BJ (cell line): ENCODE measurements at places on chromosomes 2 and 18.

GRCh38 chr2:34523958-34524514 is 924.9 kb upstream of the FAM98A start:
- DNase-seq: no peak

GRCh38 chr2:74550231-74550630 is 3.5 kb downstream of the LOXL3 start:
- no peak for DNase-seq

- DNase-seq: no peak
Observed at GRCh38 chr2:138652378-138652777, 127.8 kb downstream of the NXPH2 start.

GRCh38 chr2:121664086-121664485 is 14.8 kb upstream of the CLASP1 start:
- no peak for DNase-seq

DNA sequence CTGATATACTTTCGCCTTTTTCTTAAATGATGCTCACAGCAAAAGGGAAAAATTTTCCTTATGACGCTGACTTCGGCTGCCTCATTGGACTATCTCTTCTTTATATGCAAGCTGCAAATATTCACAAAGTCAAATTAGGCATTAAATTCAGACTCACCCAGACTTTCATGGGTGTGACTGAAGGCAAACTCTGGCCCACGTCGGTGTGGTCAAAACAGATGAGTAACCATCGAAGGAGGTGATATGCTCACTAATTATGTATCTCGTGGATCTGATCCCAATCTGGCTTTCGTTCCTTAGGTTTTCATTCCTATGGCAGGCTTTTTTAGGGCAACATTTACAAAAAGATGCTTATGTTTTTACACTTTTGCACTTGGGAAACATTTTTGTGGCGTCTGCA is 36.6 kb downstream of the FAM124B start:
- no peak for DNase-seq

DNA sequence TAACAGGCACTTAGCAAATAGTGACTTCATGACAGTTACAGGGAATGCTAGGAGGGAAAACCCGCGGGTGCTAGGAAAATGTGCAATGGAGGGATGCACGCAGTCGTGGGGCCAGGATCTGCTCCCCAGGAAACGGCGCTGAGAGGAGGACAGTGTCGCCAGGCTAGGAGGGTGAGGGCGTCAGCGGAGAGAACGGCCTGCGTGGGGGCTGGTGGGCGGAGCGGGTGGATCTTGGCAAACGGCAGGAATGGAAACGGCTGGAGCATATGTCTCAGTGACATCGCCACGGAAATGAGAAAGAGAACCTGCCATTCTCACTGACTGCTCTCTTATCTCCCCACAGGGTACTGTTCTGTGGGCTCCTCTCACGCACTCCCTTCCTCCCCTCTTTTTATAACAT is 478.5 kb upstream of the ID2 start:
- DNase-seq: no peak

DNA sequence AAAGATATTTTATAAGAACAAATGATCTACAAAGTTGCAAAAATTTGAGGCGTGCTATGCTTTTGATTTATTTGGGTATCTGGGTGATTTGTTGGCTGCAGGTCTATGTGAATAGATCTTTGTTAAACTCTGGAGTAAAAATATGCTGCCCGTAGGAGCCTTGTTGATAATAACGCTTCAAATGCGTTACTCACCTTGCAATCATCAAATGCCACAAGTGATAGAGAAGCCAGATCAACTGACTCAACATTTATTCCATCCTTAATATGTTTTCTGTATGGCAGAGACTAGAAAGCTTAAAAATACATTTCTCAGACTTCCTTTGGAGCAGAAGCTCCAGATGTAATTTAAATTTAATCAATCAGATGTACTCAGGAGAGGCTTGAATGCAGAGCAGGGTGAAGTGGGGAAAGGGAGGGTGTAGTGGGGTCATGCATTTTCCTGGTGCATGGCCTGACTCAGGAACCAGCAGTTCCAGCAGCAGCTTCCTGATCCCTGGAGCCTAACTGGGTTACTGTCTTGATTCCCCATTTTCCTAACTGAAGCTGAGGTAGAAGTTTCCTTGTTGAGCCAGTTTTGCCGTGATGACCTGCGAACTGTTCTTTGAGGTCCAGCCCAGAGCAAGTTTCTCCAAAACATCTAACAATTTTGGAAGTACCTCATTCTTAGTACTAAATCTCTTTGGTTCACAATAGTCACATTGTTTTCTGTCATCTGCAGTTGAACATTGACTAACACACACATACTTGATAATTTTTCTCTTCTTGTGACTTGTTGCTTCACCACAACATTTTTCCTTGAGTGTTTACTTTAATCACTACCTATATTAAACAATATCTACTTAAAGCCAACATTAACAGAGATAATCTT is 284.7 kb upstream of the CWC22 start:
- DNase-seq: no peak

GRCh38 chr2:218217360-218218267 is 625 bp downstream of the ARPC2 start:
- DNase-seq: no peak

GRCh38 chr2:46942143-46942526 is 26.5 kb upstream of the MCFD2 start:
- no peak for DNase-seq

DNA sequence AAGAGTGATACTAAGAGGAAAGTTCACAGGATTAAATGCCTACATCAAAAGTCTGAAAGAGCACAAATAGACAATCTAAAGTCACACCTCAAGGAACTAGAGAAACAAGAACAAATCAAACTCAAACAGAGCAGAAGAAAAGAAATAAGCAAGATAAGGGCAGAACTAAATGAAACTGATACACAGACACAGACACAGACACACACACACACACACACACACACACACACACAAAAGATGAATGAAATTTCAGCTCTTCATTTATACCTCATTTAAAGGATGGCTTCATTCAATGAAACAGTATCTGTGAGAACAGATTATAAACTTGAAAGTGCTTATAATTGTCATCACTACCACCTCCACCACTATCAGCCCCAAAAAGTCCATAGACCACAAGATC is 428.9 kb downstream of the MBD2 start:
- DNase-seq: no peak

- peak; percentile 29 for DNase-seq
Observed at GRCh38 chr2:159262226-159262625, 24.3 kb downstream of the WDSUB1 start.

GRCh38 chr2:188966079-188966571 is 8.0 kb upstream of the COL3A1 start:
- no peak for DNase-seq

GRCh38 chr18:34806527-34806926 is 96.4 kb downstream of the DTNA start:
- no peak for DNase-seq

DNA sequence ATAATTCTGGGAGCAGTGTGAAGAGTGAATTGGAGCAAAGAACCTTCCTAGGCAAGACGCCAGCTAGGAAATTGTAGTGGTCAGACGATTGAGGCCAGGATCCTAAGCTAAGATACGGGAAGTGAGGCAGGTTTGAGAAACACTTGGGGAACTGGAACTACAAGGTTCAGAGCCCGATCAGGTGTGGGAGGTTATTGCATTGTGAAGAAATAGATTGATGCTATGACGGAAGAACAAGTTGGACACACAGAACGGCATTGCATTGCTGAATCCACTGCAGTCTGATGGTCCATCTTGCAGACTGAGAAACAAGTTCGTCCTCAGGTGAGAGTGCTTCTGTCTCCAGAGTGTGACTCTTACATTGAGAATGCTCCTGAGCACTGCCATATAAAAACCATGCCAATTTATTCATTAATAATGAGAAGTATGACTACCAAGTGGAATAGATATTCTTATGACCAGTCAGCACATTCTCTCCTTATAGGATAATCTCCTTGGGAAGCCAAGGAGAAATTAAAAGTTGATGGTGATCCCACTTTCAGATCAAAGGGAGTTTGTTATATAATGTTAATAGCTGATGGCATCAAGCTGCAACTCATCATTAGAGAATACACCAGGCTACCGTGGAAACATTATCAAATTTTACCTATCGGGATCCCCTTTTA is 30.9 kb downstream of the ANTXR1 start:
- DNase-seq: no peak

DNA sequence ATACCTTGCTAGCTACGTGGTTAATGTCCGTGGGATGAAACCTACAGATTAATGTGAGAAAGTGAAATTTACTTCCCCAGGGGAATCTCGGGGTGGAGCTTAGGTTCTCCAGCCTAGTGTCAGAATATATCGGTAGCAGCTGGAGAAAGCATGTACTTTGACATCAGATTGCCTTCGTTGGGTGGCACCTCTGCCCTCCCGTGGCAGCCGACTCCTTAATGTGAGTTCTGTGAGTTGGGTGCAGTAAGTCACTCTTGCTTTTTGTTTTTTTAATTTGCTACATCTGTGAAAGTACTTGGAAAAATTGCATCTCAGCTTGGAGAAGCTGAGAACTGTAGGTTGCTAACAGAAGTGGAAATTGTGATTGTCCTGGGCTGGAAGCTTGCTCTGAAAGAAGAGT is 3.6 kb downstream of the KLF11 start:
- DNase-seq: no peak

DNA sequence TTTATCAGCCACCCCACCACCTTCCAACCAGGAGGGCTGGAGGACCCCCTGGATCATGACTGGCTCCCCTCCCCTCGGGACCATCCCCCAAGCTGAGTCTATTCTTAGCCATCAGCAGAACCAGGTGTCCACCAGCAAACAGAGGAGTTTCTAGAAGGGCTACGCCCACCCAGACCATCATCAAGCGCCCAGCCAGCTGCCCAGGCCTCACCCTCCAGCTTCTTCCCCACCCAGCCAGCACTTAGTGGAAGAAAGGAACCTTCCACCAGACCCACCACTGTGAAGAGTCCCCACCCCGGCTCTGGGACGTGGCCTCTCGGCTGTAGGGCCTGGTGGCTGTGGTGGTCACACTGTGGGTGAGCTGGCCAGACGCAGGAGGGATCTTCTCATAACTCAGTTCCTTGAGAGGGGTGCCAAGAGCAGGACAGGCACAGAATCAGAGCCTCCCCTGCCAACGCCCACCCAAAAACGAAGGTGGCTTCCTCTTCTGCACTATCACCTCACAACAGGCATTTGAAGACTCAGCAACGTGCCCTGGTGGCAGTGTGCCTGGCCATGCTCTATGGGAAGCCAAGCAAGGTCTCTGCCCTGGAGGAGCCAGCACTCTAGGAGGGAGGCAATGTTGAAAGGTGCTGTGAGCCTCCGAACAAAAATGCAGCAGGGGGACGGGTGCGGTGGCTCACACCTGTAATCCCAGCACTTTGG is 19.0 kb downstream of the BIN1 start:
- DNase-seq: no peak

- DNase-seq: peak; percentile 59
Observed at GRCh38 chr2:189022492-189022891, 48.3 kb downstream of the COL3A1 start.

GRCh38 chr2:17309741-17310339 is 208.4 kb downstream of the RAD51AP2 start:
- no peak for DNase-seq

DNA sequence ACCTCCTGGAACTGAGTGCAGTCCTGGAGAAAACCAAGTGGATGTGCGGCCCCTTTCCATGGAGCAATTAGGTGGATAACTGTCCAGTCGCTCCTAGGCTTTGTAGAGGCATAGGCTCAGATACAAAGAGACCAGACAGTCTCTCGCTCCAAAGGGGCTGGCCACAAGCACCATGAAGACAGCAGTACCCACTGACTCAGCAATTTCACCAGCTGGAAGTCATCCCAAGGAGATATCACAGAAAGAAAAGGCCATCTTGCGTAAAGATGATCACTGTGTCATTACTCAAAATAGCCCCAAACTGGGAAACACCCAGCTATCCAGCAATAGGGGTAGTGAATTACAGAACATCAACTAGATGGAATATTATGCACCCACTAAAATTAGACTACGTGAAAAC is 161.2 kb downstream of the MSH2 start:
- no peak for DNase-seq

GRCh38 chr2:28754321-28754720 is 2.7 kb downstream of the PPP1CB start:
- no peak for DNase-seq

GRCh38 chr2:128466776-128467175 is 148.1 kb upstream of the HS6ST1 start:
- no peak for DNase-seq

DNA sequence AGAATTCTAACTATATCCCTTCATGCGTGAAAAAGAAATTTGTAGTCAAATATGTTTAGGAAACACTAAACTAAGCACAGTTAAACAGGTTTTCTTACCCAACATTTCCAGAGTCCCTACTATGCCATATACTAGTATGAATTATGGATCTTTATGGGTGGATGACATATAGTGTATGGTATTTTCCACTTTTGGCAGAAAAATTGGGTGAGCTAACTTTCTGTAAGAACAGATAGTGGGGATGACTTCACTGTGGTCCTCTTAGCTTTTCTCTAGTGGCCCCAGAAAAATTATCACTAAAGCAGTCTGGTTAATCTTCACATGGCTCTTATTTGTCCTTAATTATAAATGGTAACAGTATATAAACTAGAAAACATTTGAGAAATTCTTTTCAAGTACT is 240.0 kb upstream of the GULP1 start:
- DNase-seq: no peak

GRCh38 chr2:225030893-225031292 is 11.4 kb downstream of the DOCK10 start:
- DNase-seq: no peak

DNA sequence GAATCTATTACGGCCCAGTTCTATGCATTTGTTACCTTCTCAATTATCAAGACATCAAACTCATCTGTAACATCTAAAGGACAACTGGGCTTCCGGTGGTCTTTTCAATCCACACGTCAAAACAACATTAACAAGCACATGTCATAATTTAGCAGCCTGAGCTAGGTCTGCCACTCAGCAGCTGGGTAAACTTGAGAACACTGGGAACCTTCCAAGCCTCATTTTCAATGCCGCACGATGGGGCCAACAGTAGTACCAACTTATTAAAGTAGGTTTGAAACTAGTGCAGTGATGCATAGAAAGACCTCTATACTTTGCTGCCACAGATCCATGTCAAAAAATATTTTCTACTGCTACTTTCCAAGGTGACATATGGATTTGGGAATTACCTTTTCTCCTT is 60.4 kb downstream of the COL4A4 start:
- DNase-seq: no peak

DNA sequence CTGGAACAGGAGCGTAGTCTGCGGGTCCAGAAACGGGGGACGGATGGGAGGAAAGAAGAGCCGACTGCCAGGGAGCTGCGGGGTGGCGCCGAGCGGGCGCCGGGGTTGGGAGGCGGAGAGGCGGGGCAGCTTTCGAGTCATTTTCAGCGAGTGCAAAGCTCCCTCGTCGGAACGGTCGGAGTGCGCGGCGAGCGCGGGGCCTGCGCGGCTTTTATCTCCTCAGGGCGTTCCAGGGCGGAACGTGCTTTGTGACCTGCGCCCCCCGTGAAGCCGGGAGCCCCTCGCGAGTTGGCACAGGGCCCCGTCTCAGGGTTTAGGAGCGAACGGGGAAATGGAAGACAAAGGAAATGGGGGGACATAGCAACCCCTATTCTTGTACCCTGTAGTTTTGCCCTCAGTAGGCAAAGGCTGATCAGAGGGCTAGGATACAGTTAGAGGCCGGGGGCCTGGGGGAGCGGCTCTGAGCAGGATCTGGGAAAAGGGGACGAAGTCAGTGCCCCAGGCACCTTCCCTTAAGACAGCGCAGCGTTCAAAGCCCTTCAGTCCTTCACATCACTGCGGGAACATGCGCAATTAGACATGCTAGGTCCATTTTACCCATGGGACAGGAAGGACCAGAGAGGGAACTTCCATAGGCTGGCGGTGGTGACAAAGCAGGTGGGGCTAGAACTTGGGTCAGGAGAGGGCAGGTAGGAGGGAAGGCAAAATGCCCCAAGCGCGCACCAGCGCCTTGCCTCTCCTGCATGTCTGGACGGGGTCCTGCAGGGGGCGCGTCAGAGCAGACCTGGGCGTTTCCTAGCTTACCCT is 60.1 kb upstream of the IL1RL1 start:
- DNase-seq: no peak
